ENCODE measurements at places on chromosomes 11 and 22.

- no peak for DNase-seq
Observed at GRCh38 chr11:90134478-90135003, at the start of gene NAALAD2. NAALAD2 (plus strand) TSS chr11:90134663; CDS start chr11:90134759, 96 bp downstream.

DNA sequence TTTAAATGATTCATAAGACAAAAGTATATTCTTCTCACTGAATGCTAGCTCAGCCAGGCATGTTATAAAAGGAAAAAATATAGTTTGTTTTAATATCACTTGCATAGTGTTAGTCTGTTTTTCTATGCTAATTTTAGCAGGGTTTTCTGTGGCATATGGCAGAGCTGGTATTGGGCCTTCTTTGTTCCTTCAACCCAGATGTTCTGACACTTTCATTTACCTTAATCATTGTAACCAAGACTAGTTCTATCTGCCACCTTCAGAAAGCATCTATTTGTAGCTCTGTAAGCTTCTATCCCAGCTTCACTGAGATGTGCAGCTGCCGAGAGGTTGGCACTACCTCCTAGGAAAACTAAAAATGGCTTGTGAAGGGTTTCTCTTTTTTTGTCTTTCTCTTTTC, 338.7 kb downstream of the GUCY1A2 start:
- no peak for DNase-seq

DNA sequence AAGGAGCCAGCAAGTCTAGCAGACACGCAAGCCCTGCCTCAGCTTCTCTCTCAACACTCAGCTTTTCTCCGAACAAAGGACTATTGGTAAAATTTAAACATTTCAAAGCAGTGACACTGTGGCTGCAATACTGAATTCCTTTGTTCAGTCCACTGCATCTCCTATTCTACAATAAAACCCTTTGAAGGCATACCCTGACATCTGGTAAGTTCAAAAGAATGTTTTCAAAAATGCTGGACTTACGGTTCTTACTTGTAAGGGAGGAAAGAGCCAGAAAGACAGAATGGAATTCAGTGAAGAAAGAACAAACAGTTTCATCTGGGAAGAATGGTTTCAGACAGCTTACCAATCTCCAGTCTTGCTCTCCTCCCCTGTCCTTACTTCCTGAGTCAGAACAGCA, 12.7 kb upstream of the OR8K1 start:
- DNase-seq, result no peak

DNA sequence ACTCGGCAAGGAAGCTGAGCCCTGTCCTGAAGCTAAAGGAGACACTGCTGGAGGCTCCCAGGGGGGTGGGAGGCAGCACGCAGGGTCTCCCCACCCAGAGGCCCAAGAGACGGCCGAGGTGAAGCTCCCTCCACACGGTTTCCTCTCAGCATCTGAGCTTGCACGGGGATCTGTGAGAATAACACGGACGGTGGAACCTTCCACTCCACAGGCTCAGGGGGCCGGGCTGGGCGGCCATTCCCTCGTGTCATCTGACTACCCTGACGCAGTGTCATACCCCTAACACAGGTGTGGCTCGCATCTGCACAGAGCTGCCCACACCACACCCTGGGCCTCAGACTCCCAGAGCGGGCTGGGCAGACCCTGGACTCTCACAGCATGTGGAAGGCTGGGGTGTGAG, 409.7 kb downstream of the SHANK2 start:
- no peak for DNase-seq

- no peak for DNase-seq
Observed at GRCh38 chr11:71096751-71097388, 155.5 kb downstream of the SHANK2 start.

- no peak for DNase-seq
Observed at GRCh38 chr11:71452199-71453036, 585 bp upstream of the NADSYN1 start.

DNA sequence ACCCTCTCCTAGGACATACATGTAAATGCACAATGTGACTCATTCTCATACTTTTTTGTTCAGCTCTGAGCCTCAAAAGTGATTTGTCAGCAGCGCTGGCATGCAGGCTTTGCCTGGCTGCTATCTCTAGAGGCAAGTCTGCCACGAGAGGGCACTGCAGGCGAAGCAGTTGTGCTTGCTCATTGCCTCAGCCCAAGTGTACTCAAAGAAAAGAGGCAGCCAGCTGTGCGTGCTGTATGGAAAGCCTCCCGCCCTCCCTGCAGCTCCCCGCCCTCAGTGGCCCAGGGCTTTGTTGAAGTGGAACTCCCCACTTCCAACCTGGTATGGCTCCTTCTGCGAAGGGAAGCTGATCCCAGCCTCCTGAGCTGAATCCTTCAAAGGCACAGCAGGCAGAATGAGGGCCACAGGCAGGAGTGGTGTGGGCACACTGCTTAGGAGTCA, 16.3 kb downstream of the SDHAF2 start:
- DNase-seq, result peak; percentile 45

- no peak for DNase-seq
Observed at GRCh38 chr22:17370766-17371432, 1.6 kb downstream of the CECR2 start.

DNA sequence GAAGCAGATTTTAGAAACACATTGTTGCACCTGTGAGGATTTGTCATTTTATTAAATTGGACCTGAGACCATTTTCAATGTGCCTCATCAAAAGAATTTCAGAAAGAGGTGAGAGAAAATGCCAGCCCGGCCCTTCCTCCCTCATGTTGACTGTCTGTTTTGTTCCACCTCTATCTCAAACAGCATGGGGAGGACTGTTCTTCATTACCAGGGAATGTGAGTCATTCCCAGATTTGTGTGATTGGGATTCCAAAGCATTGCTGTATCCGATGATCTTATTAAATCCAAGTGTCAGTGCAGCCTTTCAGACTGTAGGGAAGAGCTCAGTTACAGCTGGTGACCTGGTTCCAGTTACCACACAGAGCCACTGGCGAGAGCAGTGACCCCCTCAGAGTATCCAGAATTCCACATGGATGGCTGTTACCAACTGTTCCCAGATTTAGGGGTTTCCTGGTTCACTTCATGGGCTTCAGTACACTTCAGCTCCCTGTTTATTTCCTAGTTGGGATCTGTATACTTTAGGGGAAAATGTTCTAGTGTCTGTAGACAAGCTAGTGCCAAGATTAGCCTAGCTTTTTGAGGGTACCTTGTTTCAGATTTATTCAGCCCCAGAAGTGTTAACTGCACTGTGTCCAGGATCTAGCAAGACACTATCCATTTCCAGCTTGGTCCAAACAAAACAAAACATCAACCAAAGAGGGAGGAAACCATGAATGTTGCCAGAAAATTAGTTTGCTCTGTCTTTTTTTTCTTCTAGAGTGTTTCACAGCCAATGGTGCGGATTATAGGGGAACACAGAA, 20.9 kb downstream of the KREMEN1 start:
- no peak for DNase-seq

DNA sequence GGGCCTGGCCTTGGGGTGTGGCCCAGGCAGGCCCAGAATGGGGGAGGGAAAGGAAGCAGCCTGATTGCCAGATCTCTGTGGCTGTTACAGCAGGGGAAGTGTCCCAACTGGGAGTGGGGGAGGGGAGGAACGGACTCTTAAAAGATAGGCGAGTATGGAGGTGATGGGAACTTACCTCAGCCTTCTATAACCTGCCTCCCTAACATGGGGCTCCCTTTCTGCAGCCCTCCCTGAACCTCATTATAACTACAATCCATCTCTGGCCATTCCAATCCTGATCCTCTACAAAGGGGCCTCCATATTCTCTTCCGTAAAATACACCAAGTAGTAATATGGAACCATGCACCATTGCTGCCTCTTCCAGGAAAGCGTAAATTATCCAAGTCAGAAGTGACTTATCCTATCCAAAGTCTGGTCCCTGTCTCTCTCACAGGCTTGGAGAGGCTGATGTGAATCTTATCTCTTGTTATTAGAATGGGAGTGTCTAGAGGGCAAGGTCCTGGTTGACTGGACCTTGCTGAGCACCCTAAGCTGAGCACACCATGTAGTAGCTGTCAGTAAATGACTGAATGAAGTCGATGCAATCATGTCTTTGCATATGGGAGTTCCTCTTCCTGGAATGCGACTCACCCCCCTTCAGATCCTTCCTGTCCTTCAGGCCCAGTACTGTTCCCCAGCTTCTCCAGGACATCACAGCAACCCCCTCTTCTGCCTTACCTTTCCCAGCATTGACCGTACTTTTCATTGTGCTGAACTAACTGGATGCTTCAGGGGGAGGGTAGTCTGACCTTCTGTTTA, 5.9 kb downstream of the RHOG start:
- DNase-seq, result no peak

DNA sequence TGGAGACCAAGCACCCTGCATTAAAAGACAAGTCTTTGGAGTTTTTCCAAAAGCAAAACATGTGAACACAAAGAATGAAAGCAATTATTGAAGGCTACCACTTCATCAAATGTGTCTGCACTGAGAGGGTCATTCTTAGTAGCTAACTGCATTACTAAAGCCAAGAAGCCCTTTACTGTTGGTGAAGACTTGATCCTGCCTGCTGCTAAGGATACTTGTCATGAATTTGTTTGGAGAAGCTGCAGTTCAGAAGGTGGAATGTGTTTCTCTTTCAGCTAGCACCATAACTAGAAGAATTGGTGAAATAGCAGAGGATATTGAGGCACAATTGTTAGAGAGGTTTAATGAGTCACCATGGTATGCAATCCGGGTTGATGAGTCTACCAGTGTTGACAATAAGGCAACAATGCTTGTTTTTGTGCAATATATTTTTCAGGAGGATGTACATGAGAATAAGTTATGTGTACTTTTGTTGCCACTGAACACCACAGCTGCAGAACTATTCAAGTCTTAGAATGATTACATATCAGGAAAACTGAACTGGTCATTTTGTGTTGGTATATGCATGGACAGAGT, 457.3 kb upstream of the ISX start:
- no peak for DNase-seq

GRCh38 chr11:77400775-77401449, 73.0 kb downstream of the PAK1 start:
- DNase-seq, result no peak

DNA sequence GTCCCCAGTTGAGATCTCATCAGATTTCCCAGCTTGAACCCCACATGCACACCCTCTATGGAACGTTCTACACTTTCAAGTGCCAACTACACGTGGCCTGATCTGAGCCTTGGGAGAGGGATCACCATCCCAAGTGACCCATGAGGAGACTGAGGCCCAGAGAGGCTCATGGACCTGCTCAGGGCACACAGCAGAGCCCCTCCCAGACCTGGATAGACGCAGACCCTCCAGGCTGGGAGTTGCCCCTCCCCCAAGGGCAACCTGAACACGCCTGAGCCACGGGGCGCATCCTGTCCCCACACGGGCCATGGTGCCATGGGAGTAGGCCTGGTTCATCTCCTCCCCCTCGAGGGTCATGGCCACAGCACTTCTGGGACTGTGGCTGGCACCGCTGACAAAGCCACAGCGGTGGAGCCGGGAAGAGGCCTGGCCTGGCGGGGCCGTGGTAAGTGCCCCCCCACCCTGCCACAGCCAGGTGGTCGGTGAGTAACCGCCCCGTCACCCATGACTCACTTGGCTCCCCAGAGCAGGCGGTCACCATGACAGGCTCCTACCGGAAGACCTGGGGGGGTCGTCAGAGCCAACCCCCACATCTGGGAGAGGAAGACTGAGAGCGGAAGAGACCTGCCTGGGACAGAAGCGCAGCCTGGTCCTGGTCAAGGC, 8.1 kb downstream of the WNT7B start:
- DNase-seq, result no peak

DNA sequence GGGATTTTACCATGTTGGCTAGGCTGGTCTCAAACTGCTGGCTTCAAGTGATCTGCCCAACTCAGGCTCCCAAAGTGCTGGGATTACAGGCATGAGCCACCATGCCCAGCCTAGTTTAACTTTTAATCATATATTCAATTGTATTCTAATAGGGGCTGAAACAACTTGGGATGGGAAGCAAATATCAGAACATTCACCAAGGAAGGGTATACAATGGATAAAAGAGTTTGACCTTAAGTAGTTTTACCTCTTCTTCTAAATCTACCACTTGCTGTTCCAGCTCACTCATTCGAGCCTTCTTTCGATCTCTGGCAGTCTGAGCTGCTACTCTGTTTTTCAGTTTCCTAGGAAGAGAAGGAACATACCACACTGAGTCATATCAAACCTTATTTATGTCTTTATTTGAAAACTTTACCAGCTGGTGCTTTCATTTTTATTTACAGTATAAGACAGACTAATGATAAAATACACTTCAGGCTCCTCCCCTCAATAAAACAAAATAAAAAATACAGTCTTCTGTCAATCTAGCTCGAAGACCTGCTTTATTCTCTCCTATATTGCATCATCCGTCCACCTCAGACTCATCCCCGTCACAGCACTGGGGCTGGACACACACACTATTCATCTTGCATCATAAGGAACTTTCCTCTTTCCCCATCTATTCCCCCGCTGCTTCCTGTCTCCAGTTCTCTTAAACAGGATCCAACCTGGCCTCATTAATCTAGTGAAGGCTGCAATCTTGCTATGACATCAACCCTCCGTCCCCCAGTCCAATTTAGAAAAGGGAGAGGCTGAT, 1.4 kb downstream of the XBP1 start:
- no peak for DNase-seq

- DNase-seq, result no peak
Observed at GRCh38 chr11:133409799-133410198, 122.5 kb downstream of the OPCML start.

DNA sequence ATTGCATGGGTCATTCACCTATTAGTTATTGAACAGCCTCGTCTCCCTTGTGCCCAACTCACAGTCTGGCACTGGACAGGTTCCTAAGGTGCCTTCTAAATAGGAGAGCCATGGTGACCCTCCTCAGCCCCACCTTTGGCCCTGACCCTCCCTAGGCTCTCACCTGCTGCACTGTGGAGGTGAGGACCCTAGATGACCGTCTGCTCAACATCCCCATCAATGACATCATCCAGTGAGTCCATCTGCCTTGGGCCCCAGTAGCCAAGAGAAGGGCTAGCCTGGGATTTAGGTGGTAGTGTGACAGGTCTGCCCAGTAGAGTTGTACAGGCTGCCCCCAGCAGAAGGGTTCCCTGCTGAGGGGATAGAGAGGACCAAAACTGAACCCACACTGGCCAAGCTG, 13.6 kb downstream of the UCP2 start:
- DNase-seq, result no peak

DNA sequence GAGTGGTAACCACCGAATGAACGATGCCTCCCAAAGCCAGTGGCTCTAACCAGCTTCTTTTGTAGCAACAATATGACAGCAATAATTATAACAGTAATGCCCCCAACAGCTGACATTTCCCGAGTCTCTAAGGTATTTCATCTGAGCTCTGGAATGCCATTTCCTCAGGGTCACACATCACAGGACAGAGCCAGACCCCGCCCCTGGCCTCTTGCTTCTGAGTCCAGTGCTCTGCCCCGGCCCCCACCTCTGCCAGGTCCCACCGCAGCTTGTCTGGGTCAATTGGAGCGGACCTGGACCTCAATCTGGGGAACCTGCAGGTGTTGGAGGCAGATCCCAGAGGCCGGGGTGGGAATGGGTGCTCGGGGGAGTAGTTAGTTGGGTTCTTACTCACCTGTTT, 63.8 kb downstream of the IGLL1 start:
- DNase-seq, result no peak

DNA sequence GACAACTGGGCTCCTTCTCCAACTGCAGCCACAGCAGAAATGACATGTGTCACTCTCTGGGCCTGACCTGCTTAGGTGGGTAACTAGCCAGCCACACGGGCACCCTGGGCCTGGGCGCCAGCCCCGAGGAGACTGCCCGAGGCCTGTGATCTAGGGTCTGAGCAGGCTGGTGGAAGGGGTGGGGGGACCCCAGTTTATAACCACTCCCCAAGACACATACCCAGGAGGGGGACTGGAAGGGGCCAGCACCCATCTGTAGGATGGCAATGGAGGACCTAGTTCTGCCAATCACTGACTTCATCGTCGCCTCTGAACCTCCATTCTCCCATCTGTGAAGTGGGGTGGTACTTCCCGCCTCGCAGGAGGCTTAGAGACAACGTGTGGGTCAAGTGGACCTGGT, 16.1 kb downstream of the CD5 start:
- DNase-seq, result no peak

GRCh38 chr22:24319451-24319850, 48.8 kb downstream of the SPECC1L start:
- no peak for DNase-seq
